Effector memory CD4-positive, alpha-beta T cell (primary cell): ENCODE measurements at places on chromosomes 12 and 14.

GRCh38 chr14:62118461-62118860 lies 356.2 kb downstream of the SNAPC1 start:
- DNase-seq: no peak

DNA sequence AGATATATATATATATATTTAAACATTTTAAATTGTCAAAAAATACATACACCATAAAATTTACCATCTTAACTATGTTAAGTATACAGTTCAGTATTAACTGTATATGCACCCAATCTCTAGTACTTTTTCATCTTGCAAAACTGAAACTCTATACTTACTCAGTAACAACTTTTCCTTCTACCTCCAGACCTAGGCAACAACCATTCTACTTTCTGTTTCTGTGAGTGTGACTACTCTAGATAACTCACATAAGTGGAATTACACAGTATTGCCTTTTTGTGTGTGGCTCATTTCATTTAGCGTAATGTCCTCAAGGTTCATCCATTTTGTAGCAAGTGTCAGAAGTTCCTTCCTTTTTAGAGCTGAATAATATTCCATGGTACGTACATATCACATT lies 8.2 kb downstream of the FAM234B start:
- DNase-seq: no peak

GRCh38 chr12:109651596-109651995 lies 62.0 kb upstream of the FAM222A start:
- DNase-seq: no peak

DNA sequence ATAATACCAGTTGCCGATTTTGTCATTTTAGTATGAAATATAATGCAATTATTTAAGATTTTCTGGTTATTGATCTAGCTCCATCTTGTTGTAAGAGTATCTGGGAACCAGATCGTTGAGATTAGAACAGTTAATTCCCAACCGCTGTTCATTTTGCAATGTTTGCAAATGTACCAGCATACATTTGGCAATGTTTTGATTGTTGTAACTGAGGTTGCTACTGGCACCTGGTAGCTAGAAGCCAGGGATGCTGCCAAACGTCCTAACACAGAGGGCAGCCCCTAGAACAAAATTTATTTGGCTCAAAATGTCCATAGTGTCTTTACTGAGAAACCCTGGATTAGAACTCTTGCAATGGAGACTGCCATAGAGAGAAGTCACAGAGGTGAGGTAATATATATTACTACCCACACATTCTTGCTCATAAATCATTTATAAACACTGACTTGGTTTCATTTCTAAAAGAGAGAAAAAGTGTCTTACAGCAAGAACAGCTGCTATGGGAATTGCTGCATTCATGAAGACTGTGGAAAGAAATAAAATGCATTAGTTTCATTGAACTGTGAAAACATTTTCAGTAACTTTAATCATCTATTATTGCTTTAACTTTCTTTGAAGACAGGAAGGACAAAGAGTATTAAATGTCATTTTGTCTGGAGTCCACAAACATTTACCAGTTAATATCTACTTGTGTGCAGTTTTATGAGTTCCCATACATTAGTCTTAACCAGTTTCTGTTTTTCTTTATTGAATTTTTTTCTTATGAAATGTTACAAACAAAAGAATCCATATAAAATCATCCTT lies 46.2 kb downstream of the ABCC9 start:
- no peak for DNase-seq

DNA sequence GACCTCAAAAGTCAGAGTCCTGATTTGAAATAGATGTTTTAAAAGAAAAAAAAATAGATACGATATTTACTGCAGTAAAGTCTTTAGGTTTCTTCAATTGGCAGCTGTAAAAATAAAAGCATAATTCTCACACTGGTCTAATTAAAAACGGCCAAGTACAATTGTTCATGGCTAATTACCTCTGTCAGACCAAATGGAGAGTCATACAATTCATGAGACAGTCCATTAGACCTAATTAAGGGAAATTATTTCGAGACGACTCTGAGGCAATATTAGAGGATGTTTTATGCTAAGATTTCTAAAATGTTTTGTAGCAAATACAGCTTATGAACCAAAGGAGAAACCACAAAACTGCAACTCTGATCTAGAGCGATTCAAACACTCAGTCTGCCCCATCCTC lies 131.3 kb downstream of the PHLDA1 start:
- no peak for DNase-seq

GRCh38 chr14:79552778-79553177 lies 658.5 kb downstream of the DIO2 start:
- DNase-seq: no peak

- DNase-seq: no peak
These were observed 1.3 kb downstream of the CLEC7A start for GRCh38 chr12:10128687-10129086.

GRCh38 chr12:27653661-27654060 lies 42.6 kb upstream of the REP15 start:
- DNase-seq: no peak
